ENCODE measurements at places on chromosomes 1 and 21.

DNA sequence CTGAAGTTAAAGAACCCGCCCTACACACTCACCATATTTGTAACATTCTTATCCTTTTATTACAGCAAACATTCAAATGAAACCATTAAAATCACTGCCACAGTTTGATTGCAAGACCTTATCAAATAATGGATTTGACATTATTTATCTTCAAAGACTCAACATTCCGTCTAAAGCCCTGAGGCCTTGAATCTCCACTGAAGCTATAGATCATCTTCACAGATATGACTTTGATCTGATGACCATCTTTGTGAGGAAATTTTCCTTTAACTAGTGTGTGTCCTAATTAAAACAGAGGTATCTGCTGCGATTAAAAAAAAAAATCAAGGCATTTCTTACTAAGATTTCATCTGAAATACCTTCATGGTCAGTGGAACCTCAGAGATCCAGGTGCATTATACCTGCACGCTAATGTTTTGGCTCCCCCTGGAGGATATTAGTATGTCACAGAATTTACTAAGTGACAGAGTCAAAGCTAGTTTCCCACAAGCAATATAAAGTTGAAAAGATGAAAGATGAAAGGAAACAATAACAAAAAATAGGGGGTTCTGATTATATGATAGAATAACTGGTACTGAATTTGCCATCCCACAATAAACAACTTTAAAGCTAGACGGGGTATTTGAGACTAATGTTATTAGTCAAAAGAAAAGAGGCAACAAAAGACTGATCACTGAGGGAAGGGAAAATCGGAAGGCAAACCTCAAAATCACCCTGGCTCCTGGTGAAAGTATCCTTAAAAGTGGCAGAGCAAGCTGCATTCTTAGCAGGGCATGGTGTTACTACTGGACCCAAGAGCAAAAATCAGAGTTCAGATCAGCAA is 923.4 kb downstream of the NCAM2 start:
- DNase-seq = no peak

DNA sequence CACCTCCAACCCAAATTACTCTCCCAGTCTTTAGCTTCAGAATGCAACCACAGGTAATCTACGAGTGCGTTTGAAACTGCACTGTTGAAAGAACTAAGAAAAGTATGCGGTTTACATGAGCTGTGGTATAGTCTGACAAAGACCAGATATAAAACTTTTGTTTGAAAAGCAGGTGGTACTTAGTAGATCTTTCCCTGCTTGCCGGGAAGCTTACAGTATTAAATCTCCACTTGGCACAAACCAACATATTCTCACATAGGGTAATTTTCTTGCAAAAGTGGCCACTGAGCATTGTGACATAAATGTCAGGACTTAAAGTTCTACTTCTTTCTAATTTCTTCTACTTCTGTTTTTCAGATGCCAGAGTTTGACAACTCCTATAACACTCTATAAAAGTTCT is 8.4 kb downstream of the RGS2 start:
- DNase-seq = no peak

- peak; percentile 64 for DNase-seq
Observed at GRCh38 chr1:206508956-206509355, 1.6 kb downstream of the RASSF5 start.

DNA sequence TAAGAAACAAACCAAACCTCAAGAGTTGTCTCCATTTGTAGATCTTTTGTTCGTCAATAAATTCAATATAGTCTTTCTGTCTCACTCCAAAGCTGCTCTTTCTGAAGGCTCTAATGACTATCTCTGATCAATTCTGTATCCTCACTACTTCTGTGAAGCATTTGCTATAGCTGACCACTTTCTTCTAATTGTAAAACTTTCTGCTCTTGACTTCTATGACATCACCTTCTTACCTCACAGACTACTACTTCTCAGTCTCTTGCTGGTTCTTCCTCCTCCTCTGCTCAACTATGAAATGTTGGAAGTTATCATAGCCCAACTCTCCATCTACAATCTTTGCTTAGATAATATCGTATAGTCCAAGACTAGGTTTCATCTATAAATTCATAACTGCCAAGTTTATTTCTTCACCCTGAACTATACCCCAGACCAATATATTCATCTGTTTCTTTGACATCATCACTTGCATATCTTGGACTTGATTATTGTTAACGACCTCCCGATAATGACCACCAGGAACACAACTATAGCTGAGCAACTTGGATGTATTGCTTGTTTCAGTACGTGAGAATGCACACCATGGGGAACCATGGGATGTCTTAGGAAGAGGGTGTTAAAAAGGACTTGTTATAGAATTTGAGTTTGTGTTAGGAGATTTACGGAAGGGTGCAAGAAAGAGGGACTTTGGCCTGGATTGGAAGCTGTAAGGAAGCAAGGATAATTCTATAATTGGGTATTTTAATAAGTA is 2.0 kb upstream of the CDC7 start:
- no peak for DNase-seq

- no peak for DNase-seq
Observed at GRCh38 chr1:214824763-214825162, 221.8 kb downstream of the CENPF start.

DNA sequence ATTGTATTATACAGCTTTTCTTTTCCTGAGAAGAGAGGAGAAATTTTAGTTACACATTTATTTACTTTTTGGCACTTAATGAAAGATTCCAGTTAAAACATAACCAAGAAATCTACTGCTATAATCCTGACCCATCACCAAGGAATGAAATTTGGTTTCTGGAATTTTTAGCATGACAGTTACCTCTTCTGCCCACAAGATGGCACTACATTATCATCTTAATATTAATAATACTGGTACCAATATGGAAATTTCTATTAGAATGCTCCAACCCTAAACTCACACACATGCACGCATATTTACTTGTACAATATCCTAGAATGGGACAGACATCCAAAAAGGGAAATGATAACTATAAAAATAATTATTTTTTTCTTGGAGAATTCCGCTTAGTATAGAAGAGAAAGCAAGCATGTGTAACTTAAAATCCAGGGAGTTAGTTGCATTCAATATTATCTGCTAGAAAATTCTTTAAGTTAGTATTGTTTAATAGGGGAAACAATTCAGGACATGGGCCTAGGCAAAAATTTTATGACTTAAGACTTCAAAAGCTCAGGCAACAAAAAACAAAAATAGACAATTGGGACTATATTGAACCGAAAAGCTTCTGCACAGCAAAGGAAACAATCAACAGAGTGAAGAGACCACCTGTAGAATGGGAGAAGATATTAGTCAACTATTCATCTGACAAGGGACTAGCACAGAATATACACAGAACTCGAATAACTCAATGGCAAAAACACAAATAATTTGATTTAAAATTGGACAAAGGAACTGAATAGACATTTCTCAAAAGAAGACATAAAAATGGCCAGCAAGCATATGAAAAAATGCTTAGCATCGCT is 37.4 kb downstream of the MAP3K21 start:
- DNase-seq = no peak

- no peak for DNase-seq
Observed at GRCh38 chr1:156150333-156151011, 2.9 kb upstream of the SEMA4A start.

DNA sequence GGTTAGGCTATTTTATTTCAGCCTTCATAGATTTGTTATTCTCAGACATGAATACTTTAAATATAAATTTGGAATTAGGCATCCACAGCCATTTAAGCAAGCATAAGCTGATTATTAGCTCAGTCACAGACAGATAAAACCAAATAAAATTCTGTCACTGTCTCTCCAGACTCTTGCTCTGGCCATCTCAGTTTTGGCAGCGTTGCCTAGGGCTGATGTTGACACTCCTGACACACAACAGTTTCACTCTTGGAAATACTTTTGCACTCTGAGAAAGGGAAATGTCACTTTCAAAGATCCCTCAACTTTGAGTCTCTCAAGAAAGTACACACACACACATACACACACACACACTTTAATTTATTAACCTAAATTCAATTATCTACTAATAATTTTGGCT is 372.7 kb downstream of the BRINP3 start:
- DNase-seq = no peak

DNA sequence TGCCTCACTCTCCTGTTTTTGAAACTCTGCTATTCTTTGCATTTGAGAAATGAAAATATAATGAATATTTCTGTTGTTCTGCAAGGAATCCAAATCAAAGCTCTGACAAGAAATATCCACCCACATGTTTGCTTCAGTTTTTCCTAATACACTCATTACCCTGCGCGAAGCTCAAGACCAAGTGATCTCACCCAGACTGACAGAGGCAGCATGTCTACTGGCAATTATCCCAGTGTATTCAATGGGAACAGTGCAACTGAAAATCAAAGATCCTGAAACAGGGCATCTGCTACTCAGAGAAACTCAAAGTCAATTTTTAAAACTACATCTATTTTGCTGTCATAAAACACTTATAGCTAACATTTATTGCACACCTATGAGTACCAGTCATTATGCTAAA is 321.0 kb upstream of the LRRC7 start:
- DNase-seq = no peak

DNA sequence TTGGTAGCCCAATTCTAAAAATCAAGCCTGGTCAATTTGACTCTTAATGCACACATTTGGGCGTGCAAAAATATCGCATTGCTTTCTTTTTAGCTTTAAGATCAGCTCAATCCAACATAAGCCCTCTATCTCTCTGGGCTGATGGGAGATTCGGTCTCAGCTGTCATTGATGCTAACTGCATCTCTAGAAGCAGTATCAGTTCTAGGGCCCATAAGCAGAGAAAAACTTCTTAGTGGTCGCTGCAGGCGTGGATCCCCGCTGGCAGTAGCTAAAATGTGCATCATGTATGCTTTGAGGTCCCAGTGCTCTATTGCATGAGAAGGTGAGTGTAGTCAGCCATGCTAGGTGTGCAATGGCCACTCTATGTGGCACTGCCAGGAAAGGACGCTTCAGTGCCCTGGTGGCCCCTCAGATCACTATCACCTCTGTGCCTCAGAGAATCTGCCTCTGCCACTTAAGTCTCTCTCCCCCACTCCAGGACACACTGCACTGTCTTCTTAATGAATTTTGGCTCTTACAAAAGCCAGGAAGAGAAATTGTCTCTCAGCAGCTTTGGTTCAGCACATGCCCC is 79.7 kb upstream of the GADD45A start:
- DNase-seq = no peak

DNA sequence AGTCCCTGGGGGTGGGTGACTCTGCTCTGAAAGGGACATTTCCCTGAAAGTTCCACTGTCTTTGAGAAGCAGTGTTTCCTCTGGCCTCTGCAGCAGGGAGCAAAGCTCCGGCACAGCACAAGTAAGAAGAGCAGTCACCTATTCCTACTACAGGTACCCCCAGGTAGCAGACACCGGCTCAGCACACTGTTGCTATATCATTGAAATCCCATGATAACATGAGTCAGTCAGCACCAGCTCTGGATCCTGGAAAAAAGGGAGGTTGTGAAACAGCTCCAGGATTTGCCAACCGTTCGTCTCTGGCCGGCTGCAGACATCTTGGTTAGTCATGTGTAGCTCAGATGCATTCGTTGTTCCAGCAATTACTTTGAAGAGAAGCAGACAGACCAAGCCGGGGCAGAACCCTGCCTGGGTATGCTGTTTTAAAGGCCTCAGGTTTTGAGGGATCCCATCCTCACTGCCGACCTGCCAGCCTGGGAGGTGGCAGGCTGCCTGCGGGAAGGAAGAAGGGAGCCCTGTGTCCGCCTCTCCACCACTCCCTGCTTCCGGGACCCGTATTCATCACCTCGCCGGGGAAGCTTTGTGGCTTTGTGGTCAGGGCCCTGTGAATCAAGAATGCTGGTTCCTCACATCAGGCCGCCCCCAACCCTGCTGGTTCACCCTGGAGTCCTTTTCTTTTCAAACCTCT is 139.2 kb downstream of the CLIC6 start:
- no peak for DNase-seq
